Activated B cell treated with CpG ODN at 0.5 μM for 24 hours (primary cell): ENCODE measurements at places on chromosomes 7 and 10. TPM values are rescaled to one million over a fixed set of nuclear protein-coding genes. Genes with fewer than 3 reads are reported as not detected.
A peak's percentile ranks its signal among the peaks of the same experiment; 100 is the strongest.

GRCh38 chr10:81026591-81026990 is 488.9 kb downstream of the SH2D4B start:
- no peaks in the 10 kb centered on the region for H3K36me3 ChIP-seq
- no peak overlapping the region for H3K27ac ChIP-seq
- DNase-seq = no peak
- H3K27me3 ChIP-seq = no peaks in the 10 kb centered on the region
- H3K4me3 ChIP-seq = no peak overlapping the region

DNA sequence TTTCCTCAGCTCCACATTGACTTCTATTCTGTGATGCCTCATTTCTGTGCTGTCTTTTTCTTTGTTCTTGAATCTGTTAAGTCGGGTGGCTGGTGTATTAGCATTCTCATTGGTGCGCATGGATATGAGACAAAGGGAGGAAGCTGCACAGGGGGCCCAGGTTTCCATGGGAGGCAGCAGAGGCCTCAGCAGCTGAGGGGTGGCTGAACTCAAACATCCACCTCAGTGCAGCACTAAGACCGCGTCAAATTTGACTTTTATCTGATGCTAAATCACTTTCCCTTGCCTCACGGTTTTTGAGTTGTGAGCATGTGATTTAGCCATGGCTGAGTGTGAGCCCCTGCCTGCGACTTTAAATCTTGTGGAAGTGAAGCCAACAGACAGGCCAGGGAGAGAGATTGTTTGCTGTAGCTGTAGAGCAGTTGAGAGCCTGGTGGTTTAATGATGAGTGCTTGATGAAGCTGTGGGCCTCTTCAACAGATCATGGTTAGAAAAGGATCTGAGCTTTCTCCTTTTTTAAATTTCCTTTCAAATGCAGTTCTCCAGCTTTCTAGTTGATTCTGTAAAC is 193.3 kb upstream of the ZNF804B start:
- H3K27me3 ChIP-seq = no peaks in the 10 kb centered on the region
- H3K27ac ChIP-seq = no peak overlapping the region
- no peak overlapping the region for H3K4me3 ChIP-seq

- H3K27ac ChIP-seq = no peak overlapping the region
- no peak overlapping the region for H3K4me3 ChIP-seq
- no peaks in the 10 kb centered on the region for H3K27me3 ChIP-seq
- peaks cover 10% of the 10 kb centered on the region for H3K4me1 ChIP-seq
- peaks cover 9% of the 10 kb centered on the region for H3K36me3 ChIP-seq
- no peak for DNase-seq
Measured at GRCh38 chr7:127776776-127777386, 124.9 kb downstream of the SND1 start.

DNA sequence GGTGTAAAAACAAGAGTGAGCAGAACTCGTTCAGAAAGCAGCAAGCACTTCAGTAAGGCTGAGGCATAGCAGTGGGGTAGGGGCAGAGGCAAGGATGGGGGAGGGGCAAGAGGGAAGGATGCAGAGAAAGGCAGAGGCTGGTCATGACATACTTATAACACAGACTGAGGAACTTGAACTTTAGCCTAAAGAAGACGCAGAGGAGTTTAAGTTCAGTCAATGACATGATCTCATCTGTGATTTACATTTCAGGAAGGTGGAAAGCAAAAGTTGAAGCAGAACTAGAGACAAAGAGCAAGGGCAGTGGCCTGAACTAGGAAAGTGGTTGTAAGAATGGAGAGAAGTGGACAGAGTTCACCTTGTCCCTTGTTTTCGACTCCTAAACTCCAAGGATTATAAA is 15.8 kb downstream of the MACC1 start:
- H3K27ac ChIP-seq = peak overlapping the region; percentile 80
- no peaks in the 10 kb centered on the region for H3K27me3 ChIP-seq

- no peaks in the 10 kb centered on the region for H3K27me3 ChIP-seq
- no peak overlapping the region for H3K27ac ChIP-seq
- DNase-seq = no peak
- H3K4me1 ChIP-seq = peaks cover 12% of the 10 kb centered on the region
- no peak overlapping the region for H3K4me3 ChIP-seq
Measured at GRCh38 chr7:38862666-38863065, 46.3 kb downstream of the VPS41 start.

- peak overlapping the region; percentile 81 for H3K27ac ChIP-seq
- no peaks in the 10 kb centered on the region for H3K27me3 ChIP-seq
- peaks cover 4% of the 10 kb centered on the region for H3K36me3 ChIP-seq
- DNase-seq = no peak
- peak overlapping the region; percentile 62 for H3K4me3 ChIP-seq
- H3K4me1 ChIP-seq = peaks cover 63% of the 10 kb centered on the region
Measured at GRCh38 chr10:69348816-69349541, 67.7 kb downstream of the TACR2 start.

DNA sequence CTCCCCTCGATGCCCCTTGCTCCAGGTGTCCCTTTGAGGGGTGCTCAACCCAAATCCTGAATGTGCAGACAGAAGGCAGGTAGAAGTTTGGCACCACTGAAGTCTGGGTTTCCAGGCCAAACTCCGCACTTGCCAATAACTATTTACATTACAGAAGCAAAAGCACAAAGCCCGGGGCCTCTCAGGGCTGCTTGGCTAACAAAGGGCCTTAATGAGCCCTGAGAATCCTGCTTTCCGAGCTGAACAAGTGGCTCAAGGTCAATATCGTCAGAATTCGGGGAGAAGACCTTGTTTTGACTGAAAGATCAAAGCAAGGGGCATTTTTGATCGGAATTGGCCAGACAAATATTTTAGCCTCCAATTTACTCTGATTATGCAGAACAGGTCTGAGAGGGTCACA is 189.9 kb downstream of the HERPUD2 start:
- H3K27me3 ChIP-seq = peaks cover 5% of the 10 kb centered on the region
- no peak for DNase-seq
- H3K36me3 ChIP-seq = no peaks in the 10 kb centered on the region
- no peaks in the 10 kb centered on the region for H3K4me1 ChIP-seq

DNA sequence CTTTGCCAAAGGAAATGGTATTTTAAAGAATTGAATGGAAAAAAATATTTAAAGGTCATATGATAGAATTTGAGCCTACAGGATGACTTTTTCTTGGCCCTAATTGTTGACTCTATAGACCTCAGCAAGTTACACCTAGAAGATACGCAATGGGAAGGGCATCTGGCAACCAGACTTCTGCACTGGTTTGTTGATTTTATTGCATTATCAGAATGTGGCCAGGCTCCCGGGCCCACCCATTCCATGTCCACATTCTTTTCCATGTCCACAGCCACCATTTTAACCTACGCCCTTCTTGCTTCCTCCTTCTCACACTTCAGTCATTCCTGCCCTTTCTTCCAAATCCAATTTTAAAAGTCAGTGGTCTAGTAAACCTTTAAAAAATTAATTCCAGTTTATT is 738.4 kb downstream of the SUGCT start:
- H3K27ac ChIP-seq = no peak overlapping the region
- no peaks in the 10 kb centered on the region for H3K27me3 ChIP-seq
- no peaks in the 10 kb centered on the region for H3K4me1 ChIP-seq

- no peaks in the 10 kb centered on the region for H3K27me3 ChIP-seq
- no peak overlapping the region for H3K4me3 ChIP-seq
- H3K27ac ChIP-seq = no peak overlapping the region
- H3K36me3 ChIP-seq = no peaks in the 10 kb centered on the region
- H3K4me1 ChIP-seq = peaks cover 19% of the 10 kb centered on the region
Measured at GRCh38 chr10:88249450-88249849, 333.7 kb downstream of the RNLS start.

- H3K27me3 ChIP-seq = peaks cover 7% of the 10 kb centered on the region
- no peak overlapping the region for H3K4me3 ChIP-seq
- DNase-seq = peak; percentile 7
- H3K36me3 ChIP-seq = no peaks in the 10 kb centered on the region
- no peaks in the 10 kb centered on the region for H3K4me1 ChIP-seq
- no peak overlapping the region for H3K27ac ChIP-seq
Measured at GRCh38 chr10:86344714-86345161, 21.9 kb downstream of the GRID1 start.

- H3K27ac ChIP-seq = no peak overlapping the region
- no peaks in the 10 kb centered on the region for H3K36me3 ChIP-seq
Measured at GRCh38 chr7:31663072-31663471, 23.9 kb upstream of the PPP1R17 start.

- no peak for DNase-seq
- no peaks in the 10 kb centered on the region for H3K27me3 ChIP-seq
- H3K4me1 ChIP-seq = no peaks in the 10 kb centered on the region
- no peak overlapping the region for H3K4me3 ChIP-seq
Measured at GRCh38 chr10:69492746-69493462, 41.6 kb downstream of the TSPAN15 start.

DNA sequence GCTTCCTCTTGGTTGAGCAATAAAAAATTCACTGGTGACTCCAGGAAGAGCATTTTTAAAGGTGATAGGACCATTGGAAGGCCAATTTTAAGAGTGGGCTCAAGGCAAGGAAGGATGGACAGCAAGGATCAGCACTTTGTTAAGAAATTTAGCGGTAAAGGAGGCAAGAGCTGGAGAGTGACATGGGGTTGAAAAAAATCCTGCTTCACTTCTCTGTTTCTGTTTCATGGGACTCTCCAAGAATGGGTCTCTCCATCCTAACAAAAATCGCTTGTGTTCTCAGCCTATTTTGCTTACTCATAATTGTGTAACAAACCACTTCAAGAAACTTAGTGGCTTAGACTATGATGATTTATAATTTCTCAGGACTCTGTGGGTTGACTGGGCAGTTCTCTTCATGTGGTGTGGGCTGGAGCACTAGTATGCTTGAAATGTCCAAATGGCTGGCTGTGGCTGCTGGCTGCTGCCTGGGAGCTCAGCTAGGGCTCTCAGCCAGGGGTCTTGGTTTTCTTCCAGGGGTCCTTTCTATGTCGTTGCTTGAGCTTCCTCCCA is 59.8 kb upstream of the ZNRF2 start:
- no peak overlapping the region for H3K4me3 ChIP-seq
- no peak for DNase-seq
- H3K27me3 ChIP-seq = no peaks in the 10 kb centered on the region
- H3K4me1 ChIP-seq = peaks cover 28% of the 10 kb centered on the region
- no peaks in the 10 kb centered on the region for H3K36me3 ChIP-seq

- H3K4me3 ChIP-seq = no peak overlapping the region
- DNase-seq = no peak
- H3K36me3 ChIP-seq = peaks cover 4% of the 10 kb centered on the region
- no peaks in the 10 kb centered on the region for H3K27me3 ChIP-seq
- peaks cover 9% of the 10 kb centered on the region for H3K4me1 ChIP-seq
Measured at GRCh38 chr7:641269-641671, 85.2 kb upstream of the DNAAF5 start.

GRCh38 chr10:123007558-123008354 is 839 bp downstream of the IKZF5 start:
- H3K4me1 ChIP-seq = peaks cover 50% of the 10 kb centered on the region
- peak overlapping the region; percentile 96 for H3K4me3 ChIP-seq
- peak overlapping the region; percentile 96 for H3K27ac ChIP-seq
- DNase-seq = no peak
- H3K27me3 ChIP-seq = no peaks in the 10 kb centered on the region

DNA sequence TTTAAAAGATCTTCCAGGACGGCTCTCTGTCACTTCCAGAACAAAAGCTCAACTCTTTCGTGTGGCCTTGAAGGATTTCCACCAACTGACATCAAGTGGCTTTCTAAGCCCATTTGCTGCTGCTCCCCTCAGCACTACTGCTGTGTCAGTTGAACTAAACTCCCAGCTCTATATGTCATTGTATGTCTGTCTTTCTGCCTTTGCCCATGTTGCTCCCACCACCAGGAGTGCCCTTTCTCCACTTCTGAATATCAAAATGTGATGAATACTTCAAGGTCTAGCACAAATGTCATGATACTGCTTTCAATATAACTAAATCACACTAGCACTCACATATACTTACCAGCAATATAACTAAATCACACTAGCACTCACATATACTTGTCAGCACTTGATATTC is 138.3 kb downstream of the ATXN7L1 start:
- H3K27me3 ChIP-seq = no peaks in the 10 kb centered on the region
- no peaks in the 10 kb centered on the region for H3K36me3 ChIP-seq
- no peak for DNase-seq
- no peak overlapping the region for H3K4me3 ChIP-seq
- H3K4me1 ChIP-seq = peaks cover 9% of the 10 kb centered on the region
- H3K27ac ChIP-seq = no peak overlapping the region

GRCh38 chr7:141841385-141841784 is at the start of gene PRSS37:
TSS of gene PRSS37 (minus strand) at chr7:141841485. CDS start at chr7:141841049, 436 bp downstream.
- no peak within 1 kb of the TSS for H3K4me3 ChIP-seq
- H3K27me3 ChIP-seq = peaks cover 4% of the 10 kb centered on the region
- no peaks in the 10 kb centered on the region for H3K36me3 ChIP-seq
- no peak for DNase-seq

GRCh38 chr7:95766657-95767056 is 5.7 kb upstream of the DYNC1I1 start:
- H3K27me3 ChIP-seq = peaks cover 4% of the 10 kb centered on the region
- H3K4me3 ChIP-seq = no peak overlapping the region
- H3K27ac ChIP-seq = no peak overlapping the region
- no peak for DNase-seq

GRCh38 chr7:26293569-26294308 is 2.1 kb downstream of the SNX10 start:
- no peaks in the 10 kb centered on the region for H3K27me3 ChIP-seq
- H3K36me3 ChIP-seq = peaks cover 31% of the 10 kb centered on the region
- H3K4me3 ChIP-seq = peak overlapping the region; percentile 92
- peaks cover 64% of the 10 kb centered on the region for H3K4me1 ChIP-seq

- H3K36me3 ChIP-seq = no peaks in the 10 kb centered on the region
- H3K4me3 ChIP-seq = no peak overlapping the region
- no peak overlapping the region for H3K27ac ChIP-seq
- no peak for DNase-seq
- H3K27me3 ChIP-seq = peaks cover 7% of the 10 kb centered on the region
Measured at GRCh38 chr10:71975871-71976725, 11.9 kb downstream of the CHST3 start.

- H3K27ac ChIP-seq = no peak overlapping the region
- H3K36me3 ChIP-seq = no peaks in the 10 kb centered on the region
- no peaks in the 10 kb centered on the region for H3K4me1 ChIP-seq
- no peak for DNase-seq
Measured at GRCh38 chr10:35909121-35909720, 267.1 kb upstream of the FZD8 start.

- DNase-seq = no peak
- no peak overlapping the region for H3K27ac ChIP-seq
- H3K36me3 ChIP-seq = no peaks in the 10 kb centered on the region
- H3K4me1 ChIP-seq = no peaks in the 10 kb centered on the region
Measured at GRCh38 chr7:30660331-30661255, 21.7 kb downstream of the CRHR2 start.

- no peaks in the 10 kb centered on the region for H3K4me1 ChIP-seq
- H3K27ac ChIP-seq = no peak overlapping the region
- H3K36me3 ChIP-seq = no peaks in the 10 kb centered on the region
- no peak for DNase-seq
- H3K4me3 ChIP-seq = no peak overlapping the region
- H3K27me3 ChIP-seq = no peaks in the 10 kb centered on the region
Measured at GRCh38 chr7:137652721-137653120, 194.1 kb downstream of the DGKI start.

Gene SPDYE2
- 0.29 TPM in 1 of 2 replicates, not detected in the other for total RNA-seq

Gene CRHR2
- not detected in 2 replicates for total RNA-seq

Gene FZD8
- 0.17 and 0.22 TPM in 2 replicates for total RNA-seq

Gene TUBB8
- total RNA-seq = not detected in 2 replicates

Gene AOAH
- total RNA-seq = 1.4 and 2.4 TPM in 2 replicates

Gene TAS2R41
- not detected in 2 replicates for total RNA-seq

Gene KMT2C
- total RNA-seq = 98.7 and 112 TPM in 2 replicates

Gene GCC1
- 22.5 and 23.3 TPM in 2 replicates for total RNA-seq
